ENCODE measurements at places on chromosomes 11 and 22. TPM values are rescaled to one million over a fixed set of nuclear protein-coding genes. Genes with fewer than 3 reads are reported as not detected.

GRCh38 chr11:130189492-130190210 is 30.1 kb downstream of the ST14 start:
- DNase-seq, result no peak

Gene SCGB1A1
- total RNA-seq, result not detected

Gene TNNI2
- 432 TPM for total RNA-seq

DNA sequence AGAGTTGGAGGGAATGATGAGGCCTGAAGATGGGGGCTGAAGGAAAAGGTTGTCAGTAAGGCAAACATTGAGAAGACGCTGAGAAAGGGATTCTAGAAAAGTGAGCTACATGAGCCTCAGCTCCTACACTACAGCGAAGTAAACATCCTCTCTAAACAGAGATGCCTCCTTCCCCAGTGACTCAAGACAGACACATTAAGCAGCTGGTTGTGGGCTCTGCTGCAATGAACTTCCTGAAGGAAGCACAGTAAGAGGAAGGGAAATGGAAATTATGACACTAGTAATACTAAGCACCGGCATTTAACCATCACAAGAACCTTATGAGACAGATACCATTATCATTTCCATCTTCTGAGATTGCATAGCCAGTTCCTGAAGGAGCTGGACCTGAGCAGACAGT is 190.5 kb downstream of the C11orf87 start:
- peak; percentile 45 for DNase-seq

- no peak for DNase-seq
Measured at GRCh38 chr11:119237515-119237914, 31.4 kb downstream of the CBL start.

DNA sequence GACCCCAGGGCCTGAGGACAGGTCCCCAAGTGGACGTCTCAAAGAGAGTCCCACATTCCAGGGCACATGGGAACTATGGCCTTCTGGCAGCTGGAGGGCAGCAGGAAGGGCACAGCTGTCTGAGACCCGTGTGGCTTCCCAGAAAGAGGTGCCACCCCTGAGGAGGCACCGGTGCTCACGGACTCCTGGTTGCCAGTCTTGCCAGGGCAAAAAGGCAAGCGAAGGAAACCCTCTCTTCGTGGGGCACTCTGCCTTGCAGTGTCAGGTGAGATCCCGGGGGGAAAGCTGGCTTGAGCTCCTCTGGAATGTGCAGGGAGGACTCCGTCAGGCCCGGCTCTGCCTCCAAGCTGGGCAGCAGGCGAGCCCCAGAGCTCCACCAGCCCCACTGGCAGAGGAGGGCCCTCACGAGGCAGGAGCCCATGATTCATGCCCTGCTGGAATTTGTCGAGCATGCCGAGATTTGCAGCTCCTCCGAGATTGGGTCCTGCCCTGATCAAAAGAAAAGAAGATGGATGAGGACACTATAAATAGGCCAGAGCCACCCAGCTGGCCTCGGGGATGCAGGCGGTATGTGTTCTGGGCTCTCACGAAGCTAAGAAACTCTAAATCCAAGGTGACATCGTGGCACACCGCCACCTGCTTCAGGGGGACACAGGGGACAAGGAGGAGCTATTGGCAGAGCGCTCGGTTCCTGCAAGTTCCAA is 9.9 kb upstream of the CELSR1 start:
- peak; percentile 90 for DNase-seq
